NB4 (cell line): ENCODE measurements at places on chromosomes 11 and 22.

GRCh38 chr22:48275412-48275811 lies 1513.0 kb downstream of the TBC1D22A start:
- DNase-seq, result no peak

DNA sequence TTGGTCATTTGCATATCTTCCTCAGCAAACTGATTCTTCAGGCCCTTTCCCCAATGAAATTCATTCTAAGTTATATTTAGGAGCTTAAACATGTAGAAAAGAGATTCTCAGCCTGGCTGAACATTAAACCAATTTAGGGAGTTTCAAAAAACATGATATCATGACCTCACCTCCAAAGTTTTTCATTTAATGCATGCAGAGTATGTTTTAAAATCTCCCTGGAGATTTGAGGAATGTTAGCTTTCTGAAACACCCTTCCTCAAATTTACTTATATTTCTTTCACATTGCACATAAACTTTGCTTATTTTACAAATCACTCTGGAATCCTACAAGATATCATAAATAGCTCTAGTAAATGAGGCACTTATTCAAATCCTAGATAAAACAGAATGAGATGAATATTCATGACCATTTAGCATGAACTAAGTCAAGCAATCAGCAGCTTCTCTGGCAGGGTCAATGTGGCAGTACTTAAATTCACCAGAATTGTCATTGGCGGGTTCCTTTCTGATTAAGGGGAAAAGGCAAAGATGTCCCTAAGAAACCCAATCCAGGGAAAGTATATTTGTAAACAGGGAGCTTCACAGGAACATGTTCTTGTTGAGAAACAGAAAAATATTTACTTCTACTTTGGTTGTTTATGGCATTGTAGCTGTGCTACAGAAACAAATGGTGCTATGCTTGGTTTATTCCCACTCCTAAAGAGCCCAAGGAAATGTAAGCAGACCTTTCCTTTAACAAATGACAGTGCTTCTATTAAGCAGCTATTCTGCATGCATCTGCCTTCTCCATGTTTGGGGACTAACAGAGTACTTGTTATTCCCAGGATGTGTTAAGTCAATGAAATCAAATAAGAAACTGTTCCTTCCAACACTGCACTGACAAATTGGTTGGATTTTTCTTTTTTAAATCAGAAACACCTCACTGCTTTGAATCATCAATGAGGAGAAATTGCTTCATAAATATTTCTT lies 162.3 kb downstream of the C11orf87 start:
- DNase-seq, result no peak

- no peak for DNase-seq
Measured at GRCh38 chr11:19519912-19520641, 192.6 kb upstream of the NAV2 start.

- DNase-seq, result peak; percentile 70
Measured at GRCh38 chr22:37244922-37245722, 1.1 kb upstream of the RAC2 start.

DNA sequence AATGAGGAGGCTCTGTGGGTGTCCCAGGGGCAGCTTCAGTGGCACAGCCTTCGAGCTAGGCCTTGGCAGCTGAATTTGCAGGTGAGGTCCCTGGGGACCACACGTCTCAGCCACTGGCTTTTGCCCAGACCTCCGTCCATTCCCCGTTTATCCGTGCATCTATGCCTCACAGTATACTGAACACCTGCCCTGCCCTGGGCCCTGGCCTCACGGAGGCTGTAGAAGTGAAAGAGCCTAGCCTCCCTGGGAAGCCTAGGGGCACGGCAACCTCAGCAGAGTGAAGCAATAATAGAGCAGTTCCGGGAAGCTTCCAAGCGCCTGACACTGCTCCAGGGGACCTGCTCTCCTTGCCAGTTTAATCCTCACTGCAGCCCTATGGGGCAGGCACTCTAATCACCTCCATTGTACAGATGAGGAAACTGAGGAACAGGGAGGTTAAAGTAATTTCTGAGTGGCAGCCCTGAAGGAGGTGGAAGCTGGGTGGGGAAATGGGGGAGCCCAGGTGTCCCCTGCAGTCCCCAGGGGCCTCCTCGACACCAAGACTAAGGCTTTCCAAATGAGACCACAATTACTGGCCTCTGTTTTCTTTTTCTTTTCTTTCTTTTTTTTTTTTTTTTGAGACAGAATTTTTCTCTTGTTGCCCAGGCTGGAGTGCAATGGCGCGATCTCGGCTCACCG lies 2.7 kb upstream of the NFAM1 start:
- DNase-seq, result no peak

GRCh38 chr11:120028181-120028896 lies 109.6 kb downstream of the TRIM29 start:
- no peak for DNase-seq

- DNase-seq, result no peak
Measured at GRCh38 chr11:94866936-94867795, 99.0 kb downstream of the AMOTL1 start.

- DNase-seq, result no peak
Measured at GRCh38 chr11:57154739-57155138, 27.0 kb upstream of the LRRC55 start.
